Stimulated activated CD8-positive, alpha-beta memory T cell treated with anti-CD3 and anti-CD28 coated beads, Interleukin-7, amount 100 ng/mL, for 4 hours (primary cell): ENCODE measurements at places on chromosomes 1 and 21.

- no peak for DNase-seq
Observed at GRCh38 chr1:182599339-182599738, 4.8 kb downstream of the RGS16 start.

- no peak for DNase-seq
Observed at GRCh38 chr1:75522389-75522788, 88.5 kb downstream of the SLC44A5 start.

DNA sequence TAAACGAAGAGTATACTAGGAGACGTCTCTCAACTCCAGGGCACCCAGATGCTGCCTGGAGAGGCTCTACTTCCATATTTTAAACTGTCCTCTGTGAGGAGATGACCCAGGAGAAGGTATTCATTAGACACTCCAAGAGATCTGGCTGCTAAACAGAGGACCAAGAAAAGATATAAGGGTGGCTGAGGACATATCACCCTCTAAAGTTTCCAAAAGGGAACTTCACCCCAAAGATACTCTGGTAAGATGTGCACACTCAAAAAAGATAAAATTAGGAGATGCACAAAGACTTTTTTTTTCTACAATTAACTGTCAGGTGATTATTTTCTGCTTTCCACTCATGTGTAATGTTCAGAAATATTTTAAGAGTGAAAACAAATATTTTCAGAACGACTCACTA lies 1.4 kb downstream of the ZNF670 start:
- no peak for DNase-seq

- DNase-seq, result no peak
Observed at GRCh38 chr1:12661606-12662219, 17.8 kb downstream of the AADACL4 start.
